CD8-positive, alpha-beta memory T cell (primary cell): ENCODE measurements at places on chromosomes 3 and 15. TPM values are rescaled to one million over a fixed set of nuclear protein-coding genes. Genes with fewer than 3 reads are reported as not detected.

SLC2A2 gene
- total RNA-seq = not detected

CPN2 gene
- total RNA-seq = not detected

GRCh38 chr3:71589132-71589531 is 5.6 kb upstream of the FOXP1 start:
- DNase-seq = no peak

GRCh38 chr15:63797901-63798300 is 35.8 kb downstream of the HERC1 start:
- DNase-seq = no peak
